Stimulated activated CD8-positive, alpha-beta memory T cell treated with anti-CD3 and anti-CD28 coated beads, Interleukin-4, amount 100 ng/mL, for 1 hour (primary cell): ENCODE measurements at places on chromosomes 6 and 20.

DNA sequence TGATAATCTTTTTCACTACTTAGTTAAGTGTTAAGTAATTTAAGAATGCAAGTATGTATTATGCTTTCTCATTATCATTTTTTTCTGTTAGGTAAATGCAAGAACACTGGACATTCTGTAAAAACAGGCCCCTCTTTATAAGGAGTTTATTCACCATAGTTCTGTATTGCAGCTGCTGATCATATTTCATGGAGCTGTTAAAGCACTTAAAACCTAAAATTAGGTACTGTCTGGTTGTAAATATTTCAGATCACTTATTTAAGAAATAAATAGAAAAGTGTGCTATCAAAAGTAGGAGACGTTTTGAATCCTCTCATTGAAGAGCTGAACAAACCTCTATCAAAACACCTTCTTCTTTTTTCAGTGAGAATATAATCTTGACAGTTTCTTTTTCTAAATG is 3.9 kb downstream of the EYA4 start:
- no peak for DNase-seq

- DNase-seq = no peak
Measured at GRCh38 chr20:49496553-49497397, 14.3 kb upstream of the KCNB1 start.

DNA sequence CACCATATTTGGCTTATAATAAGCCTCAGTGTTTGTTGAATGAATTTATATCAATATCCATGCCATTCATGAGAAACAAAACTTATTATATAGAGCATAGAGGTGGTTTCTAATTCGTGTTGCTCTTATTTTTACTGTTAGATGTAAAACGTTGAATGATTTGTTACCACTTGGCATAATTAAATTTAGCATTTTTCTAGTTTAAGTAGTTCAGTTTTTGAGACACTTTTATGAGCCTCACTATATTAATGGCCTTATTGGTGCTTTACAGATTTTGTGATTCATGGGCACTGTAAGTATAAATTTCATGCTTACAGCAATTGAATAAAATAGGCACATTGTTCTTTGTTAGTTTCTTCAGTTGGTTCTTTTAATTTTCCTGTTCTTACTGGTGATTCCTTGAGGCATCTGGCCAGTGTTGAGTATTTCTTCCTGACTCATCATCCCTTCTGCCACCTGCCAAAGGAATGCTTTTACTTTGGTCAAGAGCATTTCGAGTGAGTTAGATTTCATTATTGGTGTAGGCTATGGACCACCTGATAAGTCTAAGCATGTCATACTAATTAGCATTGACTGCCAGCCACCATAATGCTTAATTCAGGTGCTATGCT is 34.8 kb downstream of the CDKAL1 start:
- DNase-seq = no peak

GRCh38 chr20:25199473-25200260 is 4.2 kb downstream of the ENTPD6 start:
- DNase-seq = no peak

DNA sequence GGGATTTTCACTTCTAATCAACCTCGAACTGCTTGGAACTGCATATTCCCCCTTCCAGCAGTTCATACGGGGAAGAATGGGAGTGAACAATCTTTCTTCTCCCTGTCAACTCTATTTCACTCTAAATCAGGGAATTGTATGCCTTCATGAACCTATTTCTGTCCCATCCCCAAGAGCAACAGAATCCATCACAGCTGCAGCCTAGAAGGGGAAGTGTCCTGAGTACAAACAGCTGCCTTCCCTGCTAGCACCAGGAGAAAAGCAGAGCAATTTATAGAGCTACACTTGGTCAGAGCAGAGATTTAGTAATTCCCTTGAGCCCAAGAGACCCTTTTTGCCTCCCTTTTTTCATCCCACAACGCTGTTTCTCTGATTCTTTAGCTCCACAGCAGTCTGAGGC is 208.4 kb downstream of the ADGRG6 start:
- no peak for DNase-seq

GRCh38 chr6:44655412-44656342 is 268.2 kb downstream of the CDC5L start:
- peak; percentile 47 for DNase-seq

DNA sequence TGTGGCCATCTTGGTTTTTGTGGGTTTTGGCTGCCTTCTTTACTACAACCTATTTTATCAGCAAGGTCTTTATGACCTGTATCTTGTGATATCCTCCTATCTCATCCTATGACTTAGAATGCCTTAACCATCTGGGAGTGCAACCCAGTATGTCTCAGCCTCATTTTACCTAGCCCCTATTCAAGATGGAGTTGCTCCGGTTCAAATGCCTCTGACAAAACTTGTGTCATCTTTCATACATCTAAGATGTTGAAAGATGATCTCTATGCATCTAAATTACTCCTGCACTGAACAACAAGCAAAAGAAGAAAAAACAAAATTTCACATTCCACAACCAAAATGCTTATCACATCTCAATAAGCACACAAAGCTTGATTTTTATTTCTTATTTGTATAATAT is 129.5 kb upstream of the CNR1 start:
- no peak for DNase-seq

DNA sequence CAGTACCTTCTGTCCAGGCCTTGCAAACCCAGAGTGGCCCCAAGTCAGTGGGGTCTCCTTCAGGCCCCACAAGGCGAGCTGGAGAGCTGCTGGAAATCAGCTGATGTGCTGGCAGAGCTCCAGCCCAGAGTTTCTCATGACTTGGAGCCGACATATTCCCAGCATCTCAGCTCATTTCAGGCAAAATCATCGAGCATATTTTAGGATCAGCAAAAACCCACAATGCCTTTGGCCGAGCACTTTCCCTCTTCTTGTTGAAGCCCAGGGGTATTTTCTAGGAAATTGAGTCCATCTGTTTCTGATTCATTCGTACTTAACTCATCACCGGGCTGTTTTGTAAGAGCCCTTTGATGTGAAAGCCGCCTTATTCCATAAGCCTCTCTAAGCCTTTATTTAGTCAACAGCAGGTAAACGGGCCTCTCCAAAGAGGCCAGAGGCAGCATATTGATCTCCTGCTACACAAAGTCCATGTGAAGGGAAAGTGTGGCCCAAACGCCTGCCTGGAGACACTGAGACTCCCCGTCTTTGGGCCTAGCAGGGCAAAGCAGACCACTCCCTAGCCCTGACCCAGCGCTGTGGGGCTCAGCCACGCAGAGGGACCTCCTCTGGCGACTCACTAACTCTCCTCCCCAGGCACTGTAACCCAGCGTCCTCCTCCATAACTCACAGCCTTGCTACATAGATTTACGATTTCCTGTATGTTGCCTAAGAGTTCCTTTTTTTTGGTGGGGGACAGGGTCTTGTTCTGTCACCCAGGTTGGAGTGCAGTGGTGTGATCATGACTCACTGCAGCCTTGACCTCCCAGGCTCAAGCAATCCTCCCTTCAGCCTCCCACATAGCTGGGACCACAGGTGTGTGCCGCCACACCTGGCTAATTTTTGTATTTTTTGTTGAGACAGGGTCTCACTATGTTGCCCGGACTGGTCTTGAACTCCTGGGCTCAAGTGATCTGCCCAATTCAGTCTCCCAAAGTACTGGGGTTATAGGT is 12.1 kb upstream of the C20orf203 start:
- no peak for DNase-seq

GRCh38 chr6:169932491-169932890 is 181.1 kb downstream of the ERMARD start:
- DNase-seq = no peak

- no peak for DNase-seq
Measured at GRCh38 chr20:58064411-58065010, 163.9 kb downstream of the ANKRD60 start.

DNA sequence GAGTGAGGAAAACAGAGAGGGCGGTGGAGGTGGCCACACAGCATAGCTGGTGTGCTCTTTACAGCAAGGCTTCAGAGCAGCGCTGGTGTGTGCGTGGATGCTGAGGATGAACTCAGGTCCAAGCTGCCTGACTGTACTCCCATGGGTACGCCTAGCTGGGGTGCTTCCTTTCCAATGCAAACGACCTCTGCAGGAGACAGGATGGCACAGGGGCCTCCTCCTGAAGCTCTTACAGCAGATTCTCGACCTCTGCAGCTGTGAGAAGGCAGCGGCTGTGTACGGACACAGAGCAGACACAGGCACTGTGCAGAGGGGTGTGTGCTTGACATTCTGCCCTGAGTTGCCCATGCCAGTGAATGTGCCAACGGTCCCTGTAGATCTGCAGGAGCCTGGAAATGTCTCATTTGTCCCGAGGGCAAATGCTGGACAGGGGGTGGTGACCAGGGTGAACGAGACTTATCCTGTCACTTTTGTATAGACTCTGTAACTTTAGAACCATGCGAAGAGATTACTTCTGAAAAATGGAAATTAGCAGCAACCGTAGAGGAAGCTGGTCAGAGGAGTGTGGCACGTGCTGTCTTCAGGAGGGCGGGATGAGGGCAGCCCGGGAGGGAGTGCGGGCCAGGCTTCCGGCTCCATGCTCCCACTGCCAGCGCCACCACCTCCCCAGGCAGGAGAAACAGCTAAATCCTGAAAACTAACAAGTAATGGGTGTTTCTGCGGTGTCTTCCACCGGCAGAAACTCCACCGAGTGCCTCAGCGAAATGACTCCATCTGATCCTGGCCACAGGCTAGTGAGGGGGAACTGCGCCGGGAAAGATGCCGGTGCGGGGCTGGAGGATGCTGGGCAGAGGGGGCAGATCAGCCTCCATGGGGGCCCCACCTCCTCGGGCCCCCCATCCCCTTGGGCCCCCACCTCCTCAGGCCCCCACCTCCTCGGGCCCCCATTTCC is 120.9 kb upstream of the RPS6KA2 start:
- no peak for DNase-seq

GRCh38 chr6:1383729-1384548 is 5.4 kb upstream of the FOXF2 start:
- DNase-seq = no peak

GRCh38 chr6:156154896-156155295 is 622.3 kb upstream of the ARID1B start:
- no peak for DNase-seq

DNA sequence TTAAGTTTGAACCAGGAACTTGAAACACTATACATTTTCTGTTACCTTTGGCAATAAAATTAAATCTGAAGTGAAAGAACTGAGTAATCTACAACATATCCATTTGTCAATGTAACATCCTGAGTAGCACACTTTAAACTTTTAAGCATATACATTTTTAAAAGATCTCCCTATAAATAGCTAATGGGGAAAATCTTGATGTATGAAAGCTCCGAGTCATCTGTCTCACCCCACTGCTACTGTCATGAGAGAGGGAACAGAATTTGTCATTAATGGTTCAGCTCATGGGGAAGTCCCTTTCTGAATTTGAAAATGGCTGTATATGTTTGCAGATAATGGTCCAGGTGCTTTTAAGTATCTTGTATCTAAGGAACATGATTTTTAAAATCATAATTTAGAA is 55.2 kb upstream of the NOX3 start:
- DNase-seq = no peak

DNA sequence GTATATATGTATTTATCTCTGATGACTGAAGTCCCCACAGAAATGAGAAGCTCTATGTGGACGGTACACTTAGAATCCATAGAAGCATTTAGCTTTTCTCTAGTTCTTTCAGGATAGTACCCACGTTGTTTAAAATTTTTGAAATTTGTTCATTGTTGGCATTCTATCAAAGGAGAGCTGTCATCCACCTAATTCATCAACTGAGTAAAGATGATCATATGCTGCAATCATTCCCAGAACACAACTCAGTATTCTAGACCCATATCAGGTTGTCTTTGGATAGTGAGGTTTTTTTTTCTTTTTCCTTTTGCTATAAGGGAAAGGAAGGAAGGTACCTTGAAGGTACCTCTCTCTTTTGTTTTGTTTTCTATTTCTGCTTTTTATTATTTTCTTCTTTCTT is 9.3 kb downstream of the SERAC1 start:
- DNase-seq = no peak

- no peak for DNase-seq
Measured at GRCh38 chr6:20632696-20633095, 98.4 kb downstream of the CDKAL1 start.

GRCh38 chr6:158743033-158743651 is 76.0 kb downstream of the EZR start:
- DNase-seq = no peak

- DNase-seq = no peak
Measured at GRCh38 chr20:13061381-13061780, 52.6 kb downstream of the SPTLC3 start.
